Cardiac septum (tissue), 1 donor: ENCODE measurements at places on chromosomes 3 and 15. TPM values are rescaled to one million over a fixed set of nuclear protein-coding genes. Genes with fewer than 3 reads are reported as not detected.

Gene CHRM5
- not detected for total RNA-seq

Gene CCR3
- not detected for total RNA-seq

Gene SLC15A2
- total RNA-seq, result 0.92 TPM

Gene AGBL1
- 0.19 TPM for total RNA-seq

Gene CCDC9B
- 178 TPM for total RNA-seq

Gene CDHR4
- total RNA-seq, result not detected

Gene C2CD4B
- total RNA-seq, result 1.7 TPM

Gene UROC1
- not detected for total RNA-seq

Gene COL7A1
- 26.5 TPM for total RNA-seq

Gene ADCY5
- total RNA-seq, result 192 TPM

Gene RASGRP1
- 2.2 TPM for total RNA-seq

Gene SYNPR
- 0.46 TPM for total RNA-seq

GRCh38 chr3:196971094-196971698 is 2.6 kb upstream of the PIGZ start:
- no peak for DNase-seq

GRCh38 chr15:39788108-39788507 is 5.5 kb upstream of the FSIP1 start:
- no peak for DNase-seq

DNA sequence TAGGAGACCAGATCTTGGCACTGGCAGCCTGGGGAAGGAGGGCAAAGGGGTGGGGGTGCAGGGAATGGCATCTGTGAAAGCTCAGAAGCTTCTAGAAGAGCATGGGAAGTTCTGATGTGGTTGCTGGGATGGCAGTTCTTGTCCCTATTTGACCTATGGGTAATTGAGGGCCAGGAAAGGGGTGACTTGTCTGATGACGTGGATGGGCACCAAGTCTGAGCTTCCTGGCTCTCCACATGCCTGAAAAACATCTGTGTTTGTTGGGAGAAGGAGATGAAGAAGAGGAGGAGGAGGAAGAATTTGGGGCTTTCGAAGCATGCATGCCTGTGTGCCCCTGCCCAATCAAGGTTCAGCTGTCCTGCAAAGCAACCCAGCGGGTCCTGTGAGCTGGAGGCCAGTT is 158.8 kb downstream of the SMAD6 start:
- DNase-seq, result peak; percentile 20

- DNase-seq, result no peak
These were observed 22.6 kb downstream of the PDZRN3 start for GRCh38 chr3:73602170-73602569.

GRCh38 chr3:31555204-31555603 is 22.5 kb downstream of the STT3B start:
- no peak for DNase-seq

DNA sequence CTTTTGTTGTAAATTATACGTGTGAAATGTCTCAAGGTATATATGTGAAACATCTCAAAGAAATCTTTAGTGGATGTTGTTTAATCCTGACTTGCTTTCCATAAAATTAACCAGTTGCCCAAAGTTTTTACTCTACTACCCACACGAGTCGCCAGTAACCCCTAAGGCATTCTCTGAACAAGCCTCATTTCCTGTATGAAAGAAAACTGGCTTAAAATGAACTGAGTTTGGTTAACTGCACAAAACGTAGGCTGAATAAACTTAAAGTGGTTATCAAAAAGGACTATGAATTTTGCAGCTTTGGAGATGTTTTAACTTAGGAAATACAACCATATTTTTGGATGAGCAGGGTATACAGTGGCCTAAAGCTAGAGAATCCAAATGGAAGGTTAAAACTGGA is 2.7 kb upstream of the APPL1 start:
- no peak for DNase-seq

DNA sequence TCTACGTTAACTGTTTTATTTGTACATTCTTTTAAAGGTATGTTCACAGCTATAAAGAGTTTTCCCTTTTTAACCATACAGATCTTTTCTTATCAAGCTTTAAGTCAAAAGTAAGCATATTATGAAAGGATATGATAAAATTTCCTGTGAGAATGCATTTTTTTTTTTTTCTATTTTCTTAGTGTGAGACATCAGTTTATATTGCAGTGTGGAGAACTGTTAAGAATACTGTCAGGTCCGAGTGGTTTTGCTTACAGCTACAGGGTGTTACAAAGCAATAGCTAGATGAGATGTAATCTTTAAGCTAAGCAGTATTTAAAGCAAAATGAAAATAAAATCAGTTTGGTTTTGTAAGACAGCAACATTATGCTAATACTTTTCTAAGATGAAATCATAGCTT is 133.2 kb downstream of the SLC25A26 start:
- no peak for DNase-seq

DNA sequence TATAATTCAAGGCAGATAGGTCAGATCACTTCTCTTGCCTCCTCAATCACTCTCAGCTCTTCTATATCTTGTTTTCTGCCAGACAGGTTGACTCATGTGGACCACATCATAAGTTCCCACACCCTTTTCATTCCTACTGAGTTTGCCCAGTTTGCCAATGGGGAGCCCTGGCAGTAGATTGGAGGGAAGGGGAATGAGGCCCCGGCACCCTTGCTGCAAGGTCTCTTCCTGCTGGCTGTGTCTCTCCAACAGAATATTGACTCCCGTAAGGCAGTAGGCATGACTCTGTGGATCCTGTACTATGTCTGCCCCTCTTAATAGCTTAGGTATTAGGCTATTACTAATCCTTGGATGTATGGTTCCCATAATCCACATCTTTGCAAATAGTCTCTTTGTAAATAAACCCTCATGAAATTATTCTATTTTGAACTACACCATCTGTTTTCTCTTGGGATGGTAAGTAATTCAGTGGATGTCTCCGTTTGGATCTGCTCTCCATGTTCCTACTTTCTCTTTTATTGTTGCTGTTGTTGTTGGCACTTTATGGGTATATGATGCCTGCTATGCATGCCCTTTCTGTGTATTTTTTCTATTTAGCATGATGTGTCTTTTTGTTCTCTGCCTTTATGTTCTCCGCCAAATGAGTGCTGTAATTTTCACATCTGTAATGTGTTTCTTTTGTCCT is 65.5 kb upstream of the DCBLD2 start:
- no peak for DNase-seq

DNA sequence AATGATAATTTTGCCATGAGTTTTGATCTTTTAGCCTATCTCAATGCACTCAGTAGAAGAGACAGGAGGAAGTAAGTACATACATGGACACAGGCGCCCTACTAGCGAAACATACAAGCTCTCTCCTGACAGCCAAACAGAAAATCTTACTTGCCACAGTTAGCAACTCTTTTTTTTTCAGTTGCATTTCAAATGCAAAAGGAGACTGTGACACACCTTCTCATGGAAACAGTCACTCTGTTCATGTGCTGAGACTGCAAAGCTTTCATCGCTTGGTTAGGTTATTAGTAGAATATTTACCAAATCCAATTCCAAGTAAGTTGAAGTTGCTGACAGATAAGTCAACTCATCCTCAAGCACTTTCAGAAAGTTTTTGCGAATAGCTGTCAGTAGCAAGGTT is 223.3 kb downstream of the FOXP1 start:
- no peak for DNase-seq

GRCh38 chr3:101854608-101855304 is 5.4 kb downstream of the NFKBIZ start:
- DNase-seq, result no peak

- DNase-seq, result no peak
These were observed 175.0 kb downstream of the PDZRN3 start for GRCh38 chr3:73449774-73450173.

- no peak for DNase-seq
These were observed 171.7 kb downstream of the ABHD5 start for GRCh38 chr3:43862470-43862869.

DNA sequence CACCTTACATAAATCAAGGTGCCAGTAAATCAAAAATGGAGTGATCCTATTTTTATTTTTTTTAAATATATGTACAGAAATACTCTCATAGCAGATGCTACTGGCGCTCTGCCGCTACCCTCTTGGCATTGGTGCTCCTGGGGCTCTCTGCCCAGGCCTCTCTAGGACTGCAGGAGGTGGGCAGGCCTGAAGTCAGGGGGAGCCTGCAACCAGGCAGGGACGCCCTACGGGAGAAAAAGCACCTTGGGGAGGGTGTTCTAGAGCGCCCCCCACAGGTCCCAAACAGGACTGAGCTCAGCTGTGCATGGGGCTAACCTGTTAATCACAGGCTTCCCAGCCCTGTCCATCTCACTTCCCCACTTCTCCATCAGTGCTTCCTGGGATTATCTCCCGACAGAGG is 192.5 kb downstream of the SHQ1 start:
- DNase-seq, result no peak

DNA sequence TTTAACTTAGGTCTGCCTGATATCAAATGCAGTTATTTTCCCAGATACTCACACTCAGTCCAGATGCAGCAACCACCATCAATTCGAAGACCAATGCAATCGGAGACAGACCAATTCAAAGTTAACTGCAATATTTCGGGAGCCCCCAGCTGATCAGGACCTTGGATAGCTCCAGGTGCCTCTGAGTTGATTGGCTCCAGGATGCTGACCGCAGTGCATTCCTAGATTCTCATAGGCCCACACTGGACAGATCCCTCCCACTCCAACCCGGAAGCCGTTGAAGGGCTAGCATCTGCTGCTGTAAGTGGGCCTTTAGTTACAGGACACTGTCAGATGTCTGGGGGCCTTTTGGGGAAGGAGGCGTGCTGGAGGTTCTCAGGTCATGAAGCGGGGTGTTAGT is 89.5 kb upstream of the ATP2B2 start:
- no peak for DNase-seq

DNA sequence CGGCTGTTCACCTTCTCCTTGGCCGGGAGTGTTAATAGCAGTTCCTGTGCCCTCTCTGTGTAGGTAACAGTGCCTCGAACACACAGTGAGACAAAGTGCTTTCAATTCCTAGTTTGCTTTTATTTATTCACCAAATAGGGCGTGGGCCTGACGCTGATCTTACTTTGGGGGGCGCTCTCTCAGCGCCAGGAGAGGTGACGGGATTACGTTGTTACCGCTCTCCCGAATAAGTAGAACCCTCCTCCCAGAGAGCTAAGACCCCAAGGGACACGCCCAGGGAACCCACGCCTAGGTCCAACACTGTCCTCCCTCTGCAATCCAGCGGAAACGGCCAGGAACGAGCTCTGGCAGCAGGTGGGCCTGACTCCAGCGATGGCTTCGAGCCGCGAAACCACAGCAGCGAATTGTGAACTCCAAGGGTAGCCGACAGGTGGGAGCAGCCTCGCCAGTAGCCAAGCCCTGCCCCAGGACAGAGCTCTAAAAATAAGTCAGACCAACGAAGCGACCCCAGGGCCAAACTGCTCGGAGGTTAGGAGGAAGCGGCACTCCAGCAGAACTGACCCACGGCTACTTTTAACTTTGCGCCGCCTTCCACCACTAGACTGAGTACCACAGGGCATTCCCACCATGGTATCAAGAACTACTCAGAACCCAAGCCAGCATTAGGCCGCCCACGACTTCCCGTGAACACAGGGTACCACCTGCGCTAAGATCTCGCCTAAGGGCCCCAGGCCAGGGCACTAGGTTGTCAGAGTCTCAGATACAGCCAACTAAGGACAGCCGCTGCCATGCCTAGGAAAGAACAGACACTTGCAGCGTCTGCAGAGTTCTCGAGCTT is 1.6 kb upstream of the SIN3A start:
- DNase-seq, result no peak

DNA sequence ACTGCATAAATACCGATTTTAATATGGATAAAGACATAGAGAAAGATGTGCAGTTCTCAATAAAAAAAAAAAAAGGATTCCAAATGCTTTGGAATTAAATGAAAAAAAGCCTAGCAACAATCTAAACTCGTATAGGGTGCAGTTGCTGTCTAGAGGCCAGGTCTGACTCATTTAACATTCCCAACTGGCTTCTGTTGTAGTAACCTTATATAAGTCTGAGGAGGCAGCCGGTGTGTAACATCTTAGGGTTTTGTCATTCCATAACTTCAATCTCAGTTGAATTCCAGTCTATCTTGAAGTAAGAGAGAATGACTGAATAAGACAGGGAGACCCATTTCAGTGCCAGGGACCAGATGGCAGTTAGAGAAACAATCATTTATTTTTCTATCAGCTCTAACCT is 6.5 kb downstream of the PDCD10 start:
- no peak for DNase-seq

DNA sequence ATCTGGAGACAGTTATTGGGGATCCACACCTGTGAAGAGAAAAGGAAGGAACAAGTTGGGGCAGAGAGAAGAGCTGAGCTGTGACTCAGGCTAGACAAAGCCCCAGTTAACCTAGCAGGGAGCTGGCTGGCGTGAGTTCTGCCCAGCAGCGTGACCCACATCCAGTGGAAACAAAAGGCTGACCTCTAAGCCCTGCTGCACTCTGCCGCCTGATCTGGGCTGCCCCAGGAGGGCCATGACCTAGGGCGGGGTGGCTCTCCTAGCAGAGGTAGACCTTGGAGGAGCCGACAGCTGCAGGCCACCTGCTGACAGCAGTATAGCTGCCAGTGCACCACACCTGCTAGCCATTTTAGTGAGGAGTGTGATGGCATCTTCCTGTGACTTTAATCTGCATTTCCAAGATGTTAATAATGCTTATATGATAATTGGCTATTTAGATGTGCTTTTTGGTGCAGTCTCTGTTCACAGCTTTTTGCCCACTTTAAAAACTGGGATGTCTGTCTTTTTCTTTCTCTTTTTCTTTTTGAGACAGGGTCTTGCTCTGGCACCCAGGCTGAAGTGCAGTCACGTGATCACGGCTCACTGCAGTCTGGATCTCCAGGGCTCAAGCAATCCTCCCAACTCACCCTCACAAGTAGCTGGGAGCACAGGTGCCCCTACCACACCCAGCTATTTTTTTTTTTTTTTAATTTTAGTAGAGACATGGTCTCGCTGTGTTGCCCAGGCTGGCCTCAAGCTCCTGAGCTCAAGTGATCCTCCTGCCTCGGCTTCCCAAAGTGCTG is 78.1 kb downstream of the LSM3 start:
- DNase-seq, result peak; percentile 63

GRCh38 chr15:31349233-31350141 is 22.9 kb downstream of the KLF13 start:
- no peak for DNase-seq

DNA sequence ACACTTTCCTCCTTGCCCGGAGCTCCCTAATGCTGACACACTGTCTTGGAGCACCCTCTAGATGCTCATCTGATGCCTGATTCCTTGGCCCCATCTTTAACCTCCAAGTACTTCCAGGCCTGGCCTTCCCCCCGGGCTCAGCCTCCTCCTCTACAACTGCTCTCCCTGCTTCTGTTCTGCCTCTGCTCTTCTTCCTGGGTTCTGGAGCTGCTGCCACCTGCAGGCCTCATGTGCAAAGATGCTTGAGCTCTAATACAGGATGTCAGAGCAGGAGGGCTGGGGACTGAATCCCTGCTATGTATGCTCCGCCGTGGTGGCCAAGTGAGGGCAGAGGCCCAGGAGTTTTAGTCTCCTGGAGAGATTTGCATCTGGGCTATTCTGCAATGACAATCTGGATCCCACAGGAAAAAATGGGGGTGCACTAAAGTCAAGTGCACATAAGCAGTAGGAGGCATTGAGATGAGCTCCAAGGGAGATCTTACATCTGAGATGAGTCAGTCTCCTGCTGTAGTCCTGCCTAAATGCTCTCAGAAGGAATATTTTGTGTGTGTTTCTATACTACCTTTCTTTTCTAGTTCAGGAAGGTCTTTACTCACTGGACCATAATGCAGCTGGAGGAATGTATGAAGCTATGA is 296.3 kb downstream of the UACA start:
- no peak for DNase-seq

GRCh38 chr15:85178308-85178707 is 196.7 kb downstream of the PDE8A start:
- DNase-seq, result no peak

GRCh38 chr3:12471241-12471640 is 13.0 kb upstream of the TSEN2 start:
- no peak for DNase-seq

GRCh38 chr3:46845860-46846623 is 17.2 kb downstream of the MYL3 start:
- DNase-seq, result no peak
